ENCODE measurements at places on chromosomes 16 and 17. TPM values are rescaled to one million over a fixed set of nuclear protein-coding genes. Genes with fewer than 3 reads are reported as not detected.
A peak's percentile ranks its signal among the peaks of the same experiment; 100 is the strongest.

- peak; percentile 42 for DNase-seq
Observed at GRCh38 chr17:50350733-50351132, 4.8 kb downstream of the XYLT2 start.

CDK10 gene
- total RNA-seq: 106 TPM

GRCh38 chr17:56098746-56099145 is 54.5 kb upstream of the ANKFN1 start:
- DNase-seq: no peak

- peak; percentile 52 for DNase-seq
Observed at GRCh38 chr17:62075308-62075815, 10.3 kb upstream of the MED13 start.

DNA sequence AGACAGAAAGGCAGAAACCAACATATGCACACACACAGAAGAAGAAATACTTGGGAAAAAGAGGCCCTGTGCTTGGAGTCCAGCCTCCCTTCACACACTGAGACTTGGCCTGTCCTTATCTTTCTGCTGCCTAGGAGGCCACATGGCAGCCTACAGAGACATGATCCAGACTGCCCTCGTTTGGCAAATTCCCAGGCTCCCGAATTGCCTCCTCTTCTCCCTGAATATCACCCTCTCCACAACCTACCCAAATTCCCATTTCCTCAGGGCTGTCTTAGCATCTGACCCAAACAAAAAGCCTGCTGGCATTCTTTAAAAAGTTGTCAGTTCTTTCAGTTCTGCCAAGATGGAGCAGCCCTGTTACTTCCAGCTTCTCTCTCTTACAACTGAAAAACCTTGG is 59.8 kb downstream of the DNAH17 start:
- DNase-seq: peak; percentile 20

DNA sequence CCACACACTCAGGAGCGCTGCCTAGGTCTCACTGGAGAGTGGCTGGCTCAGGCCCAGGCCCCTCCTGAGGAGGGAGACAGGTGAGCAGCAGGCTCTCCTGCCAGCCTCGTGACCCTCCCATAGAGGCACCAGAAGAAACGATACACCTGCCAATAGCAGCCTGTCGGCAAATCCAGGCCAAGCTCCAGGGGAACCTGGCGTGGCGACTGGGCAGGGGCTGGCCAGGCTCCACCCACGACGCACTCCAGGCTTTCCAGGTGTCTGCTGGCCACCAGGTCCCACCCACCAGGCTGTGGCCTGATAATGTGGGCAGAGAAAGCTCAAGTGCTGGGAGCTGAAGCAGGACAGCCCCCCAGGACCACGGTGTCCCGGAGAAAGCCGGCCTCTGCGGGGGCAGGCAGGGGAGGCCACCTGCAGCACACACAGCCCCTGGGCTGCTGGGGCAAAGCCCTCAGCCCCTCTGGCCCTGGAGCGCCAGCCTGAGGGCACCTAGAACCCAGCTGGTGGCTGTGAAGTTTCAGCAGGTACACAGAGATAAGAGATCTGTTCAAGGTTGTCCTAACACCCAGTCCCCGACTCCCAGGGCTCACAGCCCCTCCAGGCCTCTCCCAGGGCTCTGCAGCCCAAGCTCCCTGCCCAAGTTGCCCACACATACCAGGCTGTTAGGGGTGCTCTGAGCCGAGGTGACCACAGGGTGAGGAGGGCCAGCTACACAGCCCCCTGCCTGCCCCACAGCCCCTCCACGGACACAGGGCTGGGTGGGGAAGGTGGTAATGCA is 2.4 kb downstream of the PGAP6 start:
- peak; percentile 96 for DNase-seq

- no peak for DNase-seq
Observed at GRCh38 chr17:35341411-35341992, 31.9 kb downstream of the SLFN11 start.

GRCh38 chr17:142102-142661 is 4.8 kb downstream of the SCGB1C2 start:
- no peak for DNase-seq

NOS2 gene
- total RNA-seq: 0.23 TPM

- DNase-seq: peak; percentile 38
Observed at GRCh38 chr17:61414936-61415251, 15.3 kb downstream of the TBX2 start.

TBC1D28 gene
- total RNA-seq: 0.19 TPM

- DNase-seq: no peak
Observed at GRCh38 chr16:19137201-19138128, 23.7 kb downstream of the ITPRIPL2 start.

ABHD15 gene
- 1.1 TPM for total RNA-seq

TP53TG3 gene
- not detected for total RNA-seq

- peak; percentile 92 for DNase-seq
Observed at GRCh38 chr17:77451894-77452852, 311.4 kb downstream of the SEC14L1 start.

GDE1 gene
- 49.9 TPM for total RNA-seq

DNA sequence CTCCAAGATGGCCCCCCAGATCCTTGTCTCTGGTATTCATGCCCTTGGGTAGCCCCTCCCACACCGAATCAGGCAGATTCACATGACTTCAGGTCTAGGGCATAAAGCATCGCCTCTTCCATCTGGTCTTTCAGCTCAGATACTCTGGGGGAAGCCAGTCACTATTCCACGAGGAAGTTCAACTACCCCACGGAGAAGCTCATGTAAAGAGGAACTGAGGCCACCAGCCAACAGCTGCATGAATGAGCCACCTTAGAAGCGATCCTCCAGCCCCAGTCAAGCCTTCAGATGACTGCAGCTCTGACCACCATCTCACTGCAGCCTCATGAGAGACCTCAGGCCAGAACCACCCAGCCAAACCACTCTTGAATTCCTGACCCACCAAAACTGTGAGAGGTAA is 54.1 kb downstream of the SOCS3 start:
- no peak for DNase-seq

- DNase-seq: no peak
Observed at GRCh38 chr16:61885343-61885742, 150.9 kb downstream of the CDH8 start.

KRT23 gene
- total RNA-seq: not detected

GRCh38 chr16:50390914-50391716 is 22.3 kb upstream of the BRD7 start:
- DNase-seq: no peak

DNA sequence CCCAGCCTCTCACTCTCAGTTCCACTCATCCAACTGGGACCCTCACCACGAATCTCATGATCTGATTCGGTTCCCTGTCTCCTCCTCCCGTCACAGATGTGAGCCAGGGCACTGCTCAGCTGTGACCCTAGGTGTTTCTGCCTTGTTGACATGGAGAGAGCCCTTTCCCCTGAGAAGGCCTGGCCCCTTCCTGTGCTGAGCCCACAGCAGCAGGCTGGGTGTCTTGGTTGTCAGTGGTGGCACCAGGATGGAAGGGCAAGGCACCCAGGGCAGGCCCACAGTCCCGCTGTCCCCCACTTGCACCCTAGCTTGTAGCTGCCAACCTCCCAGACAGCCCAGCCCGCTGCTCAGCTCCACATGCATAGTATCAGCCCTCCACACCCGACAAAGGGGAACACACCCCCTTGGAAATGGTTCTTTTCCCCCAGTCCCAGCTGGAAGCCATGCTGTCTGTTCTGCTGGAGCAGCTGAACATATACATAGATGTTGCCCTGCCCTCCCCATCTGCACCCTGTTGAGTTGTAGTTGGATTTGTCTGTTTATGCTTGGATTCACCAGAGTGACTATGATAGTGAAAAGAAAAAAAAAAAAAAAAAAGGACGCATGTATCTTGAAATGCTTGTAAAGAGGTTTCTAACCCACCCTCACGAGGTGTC is 26.6 kb downstream of the STH start:
- no peak for DNase-seq

CACNG1 gene
- not detected for total RNA-seq

GUCY2D gene
- total RNA-seq: 1.3 TPM

RAMP2 gene
- total RNA-seq: 5.1 TPM

TSPAN10 gene
- total RNA-seq: 1.8 TPM

- no peak for DNase-seq
Observed at GRCh38 chr17:62625184-62625869, 2.1 kb upstream of the MRC2 start.

DNA sequence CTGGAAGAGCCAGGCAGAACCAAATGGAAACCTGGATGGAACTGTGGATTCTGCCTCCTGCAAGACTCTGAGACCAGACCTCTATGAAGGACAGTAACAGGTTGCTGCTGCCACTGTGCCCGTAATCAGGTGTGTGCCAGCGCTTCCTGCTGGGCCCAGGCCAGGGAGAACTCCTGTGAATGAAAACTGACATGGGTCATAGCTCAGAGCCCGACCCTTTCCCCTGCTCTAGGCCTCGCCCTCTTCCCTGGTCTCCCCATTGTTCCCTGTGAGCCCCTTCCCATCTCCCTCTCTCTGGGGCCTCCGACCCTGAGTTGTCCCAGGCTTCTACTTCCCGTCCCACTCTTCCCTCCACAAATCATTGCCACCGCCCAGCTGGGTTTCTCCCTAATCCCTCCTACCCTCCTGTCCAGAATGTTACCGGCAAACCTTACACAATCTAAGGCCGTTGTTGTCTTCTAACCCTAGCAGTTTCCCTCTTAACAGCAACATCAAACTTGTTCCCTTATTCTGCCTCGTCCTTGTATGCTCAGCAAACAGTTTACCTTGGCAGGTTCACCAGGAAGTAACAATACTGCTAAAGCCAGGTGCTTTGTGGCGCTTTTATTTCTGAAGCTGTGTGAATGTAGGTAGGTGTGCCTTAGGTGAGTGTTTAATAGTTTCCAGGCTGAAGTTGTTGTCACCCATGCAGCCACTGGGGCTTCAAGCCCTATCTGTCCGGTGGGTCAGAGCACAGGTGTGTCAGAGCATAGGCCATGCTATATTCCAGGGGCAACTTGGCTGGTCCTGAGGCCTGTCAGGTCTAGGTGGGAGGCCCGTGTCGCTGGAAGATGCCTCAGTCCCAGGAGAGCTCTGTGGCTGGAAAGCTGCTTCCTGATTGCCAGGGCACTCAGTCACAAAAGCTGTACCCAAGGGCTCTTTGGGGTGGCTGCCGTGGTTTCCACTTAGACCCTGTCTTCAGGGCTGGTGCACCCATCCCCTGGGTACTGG is 32.0 kb downstream of the SMPD3 start:
- DNase-seq: no peak

- peak; percentile 60 for DNase-seq
Observed at GRCh38 chr17:75102385-75102821, 7.4 kb upstream of the ARMC7 start.

MT1F gene
- 6.8 TPM for total RNA-seq

DNA sequence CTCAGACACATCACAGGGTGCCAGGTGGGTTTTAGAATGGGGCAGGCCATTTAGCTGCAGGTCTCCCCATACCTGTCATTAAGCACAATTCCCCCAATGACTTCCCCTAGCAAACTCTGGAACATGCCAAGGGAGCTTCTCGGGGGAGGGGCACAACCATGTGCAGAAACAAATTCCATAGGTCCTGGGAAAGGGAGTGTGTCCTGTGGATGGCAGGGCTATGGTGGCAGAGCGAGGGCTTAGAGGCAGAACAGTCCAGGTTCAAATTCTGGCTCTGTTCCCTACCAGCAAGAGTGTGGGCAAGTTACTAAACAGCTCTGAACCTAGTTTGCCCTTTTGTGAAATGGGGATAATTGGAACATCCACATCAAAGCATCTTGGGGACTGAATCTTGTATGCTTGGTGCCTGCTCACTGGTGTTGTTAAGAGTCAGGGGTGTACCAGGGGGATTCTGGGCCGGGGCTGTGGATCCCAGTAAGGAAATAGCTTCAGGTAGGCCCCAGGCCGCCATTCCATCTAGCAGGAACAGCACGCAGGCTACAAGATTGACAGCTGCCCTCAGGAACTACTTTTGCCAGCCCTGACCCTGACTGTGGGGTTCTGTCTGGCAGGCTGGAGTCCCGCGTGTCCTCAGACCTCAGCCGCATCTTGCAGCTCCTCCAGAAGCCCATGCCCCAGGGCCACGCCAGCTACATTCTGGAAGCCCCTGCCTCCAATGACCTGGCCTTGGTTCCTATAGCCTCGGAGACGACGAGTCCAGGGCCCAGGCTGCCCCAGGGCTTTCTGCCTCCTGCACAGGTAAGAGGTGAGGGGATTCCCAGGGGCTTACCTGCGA is 5.6 kb upstream of the DCAF7 start:
- peak; percentile 57 for DNase-seq

CBLN1 gene
- 0.14 TPM for total RNA-seq

DNA sequence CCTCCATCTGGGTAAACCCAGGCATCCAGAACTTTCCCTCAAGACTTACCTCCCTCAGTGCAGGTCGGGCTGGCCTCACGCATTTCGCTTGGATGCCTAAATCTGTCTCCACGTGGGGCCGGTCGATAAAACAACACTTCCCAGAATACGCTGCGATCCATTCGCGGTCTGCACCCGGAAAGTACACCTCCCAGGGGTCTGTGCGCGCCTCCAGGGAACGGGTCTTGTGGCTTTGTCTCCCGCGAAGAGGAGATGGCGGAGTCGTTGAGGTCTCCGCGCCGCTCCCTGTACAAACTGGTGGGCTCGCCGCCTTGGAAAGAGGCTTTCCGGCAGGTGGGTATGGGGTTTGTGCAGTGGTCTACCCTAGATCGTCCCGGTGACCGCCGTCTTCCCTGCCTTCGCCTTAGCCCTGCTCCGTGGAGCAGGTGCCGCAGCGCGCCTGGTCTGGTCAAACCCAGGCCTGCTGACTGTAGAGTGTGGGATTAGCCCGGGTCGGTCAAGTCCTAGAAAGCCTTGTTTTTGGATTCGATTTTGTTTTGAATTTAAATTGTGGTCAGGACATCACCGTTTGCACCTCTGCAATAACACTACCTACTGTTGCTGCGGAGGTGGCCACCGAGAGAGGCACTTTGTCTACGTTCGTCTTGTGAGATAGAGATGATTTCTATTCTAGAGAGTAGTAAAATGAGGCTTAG is at the start of gene RPAIN:
TSS of gene RPAIN (plus strand) at position 224 of the 695 bp plus-strand sequence. CDS start at position 253, 29 bp downstream.
- DNase-seq: peak; percentile 98

GRCh38 chr16:80100186-80100585 is 440.6 kb upstream of the DYNLRB2 start:
- DNase-seq: no peak

ENPP7 gene
- total RNA-seq: not detected

DNA sequence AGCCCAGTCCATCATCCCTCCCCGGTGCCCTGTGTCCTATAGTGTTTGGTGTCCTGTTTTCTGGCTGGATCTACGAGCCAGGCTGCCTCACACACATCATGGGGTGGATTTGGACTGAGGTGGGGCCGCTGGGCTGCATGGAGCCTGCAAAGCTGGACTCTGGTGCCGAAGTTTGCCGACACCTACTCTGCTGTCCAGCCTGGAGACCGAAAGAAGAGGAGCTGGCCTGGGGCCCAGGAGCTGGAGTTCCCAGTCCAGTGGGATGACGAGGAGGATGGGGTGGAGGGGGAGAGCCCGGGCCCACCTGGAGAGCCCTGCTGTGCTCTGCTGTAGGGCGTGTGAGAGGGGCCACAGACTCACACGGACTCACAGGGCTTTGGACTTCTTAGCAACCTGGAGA is 40.3 kb upstream of the ENPP7 start:
- DNase-seq: no peak

- no peak for DNase-seq
Observed at GRCh38 chr17:9228408-9229159, 207.3 kb downstream of the NTN1 start.

DNA sequence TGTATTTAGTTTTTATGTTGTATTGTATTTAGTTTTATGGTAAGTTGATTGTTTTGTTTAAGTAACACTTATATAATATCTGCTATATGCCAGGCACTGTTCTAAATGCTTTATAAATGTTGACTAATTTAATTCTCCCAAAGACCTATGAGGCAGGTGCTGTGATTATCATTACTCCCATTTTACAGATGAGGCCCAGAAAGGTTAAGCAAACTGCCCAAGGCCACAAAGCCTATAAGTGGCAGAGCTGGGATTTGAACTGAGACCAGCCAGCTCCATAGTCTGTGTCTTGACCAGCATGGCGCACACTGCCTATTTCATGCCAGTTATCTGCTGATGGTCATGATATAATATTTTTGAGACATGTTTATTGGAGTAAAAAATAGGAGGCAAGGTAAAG is 24.0 kb downstream of the IL21R start:
- no peak for DNase-seq
